ENCODE measurements at places on chromosomes 4 and X. TPM values are rescaled to one million over a fixed set of nuclear protein-coding genes. Genes with fewer than 3 reads are reported as not detected.

MAGEB17 gene
- not detected for total RNA-seq

SPANXN3 gene
- total RNA-seq: not detected

MAMLD1 gene
- 0.76 TPM for total RNA-seq

FAM9A gene
- total RNA-seq: not detected

HAND2 gene
- total RNA-seq: 0.08 TPM

ABLIM2 gene
- 20.1 TPM for total RNA-seq

MAD2L1 gene
- total RNA-seq: 12.7 TPM

REPS2 gene
- total RNA-seq: 0.88 TPM

COL25A1 gene
- total RNA-seq: 0.04 TPM

ARHGEF38 gene
- total RNA-seq: 0.32 TPM

ADGRA3 gene
- 6.3 TPM for total RNA-seq

RNF212 gene
- total RNA-seq: 1.4 TPM

RNF113A gene
- 8.2 TPM for total RNA-seq

TSPAN7 gene
- 11.3 TPM for total RNA-seq

NMU gene
- total RNA-seq: 96.3 TPM

VSIG4 gene
- total RNA-seq: 2.9 TPM

All from esophagus mucosa (tissue), 1 donor.